Stimulated activated CD4-positive, alpha-beta T cell treated with anti-CD3 and anti-CD28 coated beads, Interleukin-15, amount 100 ng/mL, for 1 hour (primary cell): ENCODE measurements at places on chromosomes 6 and 20.

GRCh38 chr6:108165714-108166663 is at the start of gene NR2E1:
Gene NR2E1, plus strand, starts transcription at chr6:108166022. Its CDS starts 744 bp downstream, at chr6:108166766.
- no peak for DNase-seq

GRCh38 chr6:134574491-134574890 is 256.6 kb upstream of the SGK1 start:
- no peak for DNase-seq

DNA sequence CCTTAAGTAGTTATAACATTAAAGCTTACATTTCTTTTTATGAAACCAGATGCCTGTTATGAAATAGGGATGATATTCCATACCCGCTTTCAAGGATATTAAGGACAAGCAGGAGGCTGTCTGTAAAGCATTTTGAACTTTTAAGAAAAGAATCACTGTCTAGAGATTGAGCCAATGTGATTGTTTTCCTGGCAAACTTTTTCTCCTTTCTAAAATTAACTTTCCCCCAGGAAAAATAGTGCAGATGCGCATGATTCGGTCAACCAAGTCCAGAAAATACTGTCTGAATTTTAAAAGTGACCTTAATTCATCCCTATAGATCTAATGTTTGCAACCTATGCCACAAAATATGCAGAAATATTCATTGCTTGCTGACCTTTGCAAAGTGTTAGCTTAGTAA is 15.1 kb upstream of the DEK start:
- DNase-seq = no peak

DNA sequence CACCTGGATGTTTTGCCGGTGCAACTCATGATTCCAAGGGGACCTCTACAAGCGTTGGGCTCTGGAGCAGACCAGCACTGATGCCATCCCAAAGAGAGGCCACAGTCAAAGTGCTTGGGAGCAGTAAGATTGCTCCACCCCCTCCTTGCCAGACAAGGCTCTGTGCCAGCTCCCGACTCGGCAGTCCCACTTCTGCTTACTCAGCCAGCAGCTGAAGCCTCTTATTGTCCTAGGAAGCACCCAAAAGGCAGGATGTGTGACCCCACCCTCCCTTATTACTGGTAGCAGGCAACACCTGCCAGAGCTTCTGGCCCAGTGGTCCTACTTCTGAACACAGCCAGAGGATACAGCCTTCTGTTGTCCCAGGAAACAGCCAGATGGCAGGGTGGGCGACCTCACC is 614.2 kb downstream of the TENT5A start:
- DNase-seq = no peak

GRCh38 chr6:149917679-149918078 is 5.2 kb downstream of the RAET1G start:
- no peak for DNase-seq

GRCh38 chr6:27280064-27280539 is 32.0 kb downstream of the POM121L2 start:
- no peak for DNase-seq
